ENCODE measurements at places on chromosomes 12 and 14.

DNA sequence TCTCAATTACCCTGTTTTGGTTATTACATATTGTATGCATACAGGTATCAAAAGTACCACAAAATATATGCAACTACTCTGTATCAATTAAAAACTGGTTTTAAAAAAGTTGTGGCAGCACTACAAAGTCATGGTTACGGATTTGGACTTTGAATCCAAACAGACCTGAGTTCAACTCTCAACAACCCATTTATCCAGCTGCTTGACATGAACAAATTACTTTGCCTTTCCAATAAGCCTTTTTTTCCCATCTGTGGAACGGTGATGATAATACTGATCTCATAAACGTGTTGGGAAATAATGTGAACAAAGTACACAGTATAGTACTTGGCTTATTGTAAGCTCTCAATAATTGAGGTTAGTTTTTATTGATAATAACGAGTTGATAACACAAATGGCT lies 85.0 kb downstream of the MNAT1 start:
- DNase-seq: no peak

DNA sequence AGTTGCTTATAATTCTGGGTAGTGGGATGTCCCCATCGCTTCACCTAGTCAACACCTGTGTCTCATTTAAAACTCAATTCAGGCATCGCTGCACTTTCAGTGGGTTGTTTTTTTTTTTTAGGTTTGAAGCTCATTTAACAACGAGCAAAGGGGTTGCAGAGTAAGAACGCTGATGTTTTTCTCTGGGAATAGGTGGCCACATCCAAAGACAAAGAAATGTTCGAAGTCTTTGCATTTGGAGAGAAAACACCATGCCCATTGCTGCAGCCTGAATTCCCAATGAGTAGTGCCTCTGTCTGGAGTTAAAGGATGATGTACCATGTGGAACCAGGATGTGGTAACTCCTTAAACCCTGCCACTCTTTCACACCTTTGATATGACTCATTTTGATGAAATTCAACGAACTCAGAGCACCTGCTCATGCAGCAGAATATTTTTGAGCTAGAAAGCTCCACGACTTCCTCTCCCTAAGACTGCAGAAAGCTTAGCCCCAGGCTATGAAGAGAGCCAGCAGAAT lies 35.1 kb upstream of the BATF start:
- no peak for DNase-seq

- DNase-seq: no peak
Measured at GRCh38 chr12:67689385-67689784, 40.8 kb downstream of the DYRK2 start.

GRCh38 chr12:84763107-84763506 lies 149.5 kb downstream of the SLC6A15 start:
- DNase-seq: no peak

GRCh38 chr14:65438266-65438933 lies 25.9 kb downstream of the FUT8 start:
- DNase-seq: no peak

DNA sequence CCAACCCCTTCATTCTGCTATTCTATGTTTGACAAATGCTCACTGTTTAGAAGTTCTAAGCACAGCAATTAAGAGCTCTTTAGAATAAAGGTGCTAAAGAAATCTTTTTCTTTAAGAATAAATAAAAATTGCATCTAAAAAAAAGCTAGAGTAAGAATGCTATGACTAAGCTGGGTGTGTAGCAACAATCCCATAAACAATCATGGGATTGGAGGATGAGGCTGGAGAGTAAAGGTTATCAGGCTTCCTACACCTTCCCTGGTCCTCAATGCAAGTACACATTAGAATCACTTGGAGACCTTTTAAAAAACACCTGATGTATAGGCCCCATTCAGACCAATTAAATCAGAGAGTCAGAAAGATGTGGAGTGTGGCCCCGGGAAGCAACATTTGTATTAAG lies 88.3 kb downstream of the CIT start:
- DNase-seq: no peak

DNA sequence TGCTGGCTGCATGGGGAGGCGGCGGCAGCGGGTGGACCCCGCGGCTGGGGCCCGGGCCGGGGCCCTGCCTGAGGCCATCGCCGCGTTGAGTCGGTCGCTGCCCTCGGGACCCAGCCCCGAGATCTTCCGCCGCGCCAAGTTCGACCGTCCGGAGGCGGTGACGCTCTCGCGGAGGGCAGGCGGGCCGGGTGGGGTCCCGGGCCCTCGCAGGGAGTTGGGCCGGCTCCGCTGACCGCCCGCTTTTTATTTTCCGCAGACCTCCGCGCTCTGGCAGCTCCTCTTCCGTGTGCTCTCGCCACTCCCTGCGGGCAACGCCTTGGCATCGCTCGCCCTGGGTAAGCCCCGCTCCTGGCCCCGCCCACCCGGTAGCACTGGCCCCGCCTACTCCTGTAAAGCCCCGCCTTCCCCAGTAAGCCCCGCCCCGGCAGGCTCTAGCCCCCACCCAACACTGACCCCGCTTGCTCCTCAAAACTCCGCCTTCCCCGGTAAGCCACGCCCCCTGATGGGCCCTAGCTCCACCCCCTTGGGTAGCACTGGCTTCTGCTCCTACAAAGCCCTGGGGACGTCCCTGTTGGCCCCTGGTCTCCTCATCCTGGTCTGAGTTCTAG lies 424 bp downstream of the TEDC1 start:
- DNase-seq: peak; percentile 95

GRCh38 chr14:106187216-106187615 lies 660.8 kb downstream of the TMEM121 start:
- DNase-seq: no peak

DNA sequence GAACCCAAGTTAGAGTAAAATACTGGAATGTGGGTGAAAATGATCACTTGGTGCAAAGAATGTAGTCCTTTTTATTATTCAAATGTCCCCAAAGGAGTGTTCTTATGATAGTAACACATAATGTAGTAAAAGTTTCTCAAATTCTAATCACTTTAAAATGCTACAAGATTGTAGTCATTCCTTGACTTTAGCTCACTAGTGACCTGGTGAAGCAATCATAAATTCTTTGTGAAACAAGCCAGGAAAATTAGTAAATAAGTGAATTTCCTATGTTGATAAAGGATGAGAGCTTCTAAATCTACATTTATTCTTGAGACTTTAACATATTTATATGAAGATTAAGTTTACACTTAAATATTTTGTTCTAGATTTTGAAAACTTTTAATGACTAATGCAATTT lies 30.7 kb upstream of the SLC17A8 start:
- DNase-seq: no peak

All from stimulated activated CD4-positive, alpha-beta T cell treated with anti-CD3 and anti-CD28 coated beads, Interleukin-1b, Interleukin-23, amount 100 ng/mL, for 48 hours (primary cell).